ENCODE measurements at places on chromosomes 7 and 10. TPM values are rescaled to one million over a fixed set of nuclear protein-coding genes. Genes with fewer than 3 reads are reported as not detected.

- DNase-seq: no peak
These were observed 101.4 kb downstream of the MAD1L1 start for GRCh38 chr7:2131341-2131740.

DNA sequence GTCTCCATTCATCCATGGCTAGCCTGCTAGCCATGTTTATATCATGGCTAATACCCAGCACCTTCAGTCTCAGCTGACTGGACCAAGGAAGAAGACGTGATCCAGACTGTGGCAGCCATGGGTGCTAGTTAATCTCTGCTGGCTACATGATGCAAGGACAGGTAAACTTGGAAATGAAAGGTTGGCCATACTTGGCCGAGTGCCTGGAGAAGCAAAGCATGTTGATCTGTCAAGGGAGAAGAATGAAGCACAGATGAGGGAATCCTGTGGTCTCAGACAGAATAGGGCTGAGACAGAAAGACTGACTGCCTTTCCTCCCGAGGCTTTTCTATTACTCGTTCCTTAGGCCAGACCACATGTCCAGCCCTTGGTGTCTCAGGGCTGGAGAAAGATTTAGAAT lies 41.1 kb downstream of the CPVL start:
- DNase-seq: no peak

GRCh38 chr10:18021725-18022480 lies 70.2 kb downstream of the SLC39A12 start:
- DNase-seq: no peak

DNA sequence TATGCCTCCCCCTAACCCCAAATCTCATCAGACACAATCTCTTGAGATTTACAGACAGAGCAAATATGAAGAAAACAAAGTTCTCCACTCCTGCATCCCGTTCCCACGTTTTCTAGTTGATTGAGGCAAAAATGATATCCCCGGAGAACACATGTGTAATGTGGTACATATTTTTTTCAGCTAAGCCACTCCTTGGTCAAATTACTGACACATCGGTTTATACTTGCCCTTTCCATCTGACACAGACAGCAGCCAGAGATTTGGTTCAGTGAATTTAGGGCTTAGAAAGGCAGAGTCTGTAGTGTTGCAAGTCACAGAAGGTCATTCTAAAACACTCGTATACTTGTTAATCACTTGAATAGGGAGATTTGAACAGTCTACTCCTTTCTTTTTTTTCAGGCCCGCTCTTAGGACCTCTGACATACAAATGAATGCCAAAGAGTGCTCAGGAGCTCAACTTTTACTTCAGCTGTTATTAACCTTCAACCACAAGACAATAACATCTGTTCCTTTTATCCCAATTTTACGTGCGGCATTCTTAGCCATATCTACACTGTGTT lies 1.8 kb upstream of the DDX50 start:
- no peak for DNase-seq

- no peak for DNase-seq
These were observed 4.4 kb upstream of the SMC3 start for GRCh38 chr10:110563132-110563531.

- DNase-seq: peak; percentile 48
These were observed 121.6 kb downstream of the EGFR start for GRCh38 chr7:55140221-55140940.

- no peak for DNase-seq
These were observed 35.0 kb downstream of the PRR15 start for GRCh38 chr7:29598613-29599012.

DNA sequence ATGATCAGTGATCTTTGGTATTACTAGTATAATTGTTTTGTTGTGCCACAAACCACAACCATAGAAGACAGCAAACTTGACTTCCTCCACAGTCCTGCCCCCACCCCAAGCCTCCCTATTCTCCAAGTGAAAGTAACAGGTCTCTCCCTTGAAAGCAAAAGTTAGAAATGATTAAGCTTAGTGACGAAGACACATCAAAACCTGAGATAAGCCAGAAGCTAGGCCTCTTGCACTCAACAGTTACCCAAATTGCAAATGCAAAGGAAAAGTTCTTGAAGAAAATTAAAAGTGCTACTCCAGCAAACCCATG lies 7.5 kb downstream of the SAR1A start:
- no peak for DNase-seq

- DNase-seq: no peak
These were observed 2.2 kb downstream of the FGFR2 start for GRCh38 chr10:121595806-121596688.

- DNase-seq: no peak
These were observed 120.2 kb downstream of the NT5C2 start for GRCh38 chr10:103072891-103073290.

GRCh38 chr7:24685708-24686107 lies 71.6 kb downstream of the GSDME start:
- no peak for DNase-seq

GRCh38 chr7:137818036-137818435 lies 28.7 kb downstream of the DGKI start:
- no peak for DNase-seq

DNA sequence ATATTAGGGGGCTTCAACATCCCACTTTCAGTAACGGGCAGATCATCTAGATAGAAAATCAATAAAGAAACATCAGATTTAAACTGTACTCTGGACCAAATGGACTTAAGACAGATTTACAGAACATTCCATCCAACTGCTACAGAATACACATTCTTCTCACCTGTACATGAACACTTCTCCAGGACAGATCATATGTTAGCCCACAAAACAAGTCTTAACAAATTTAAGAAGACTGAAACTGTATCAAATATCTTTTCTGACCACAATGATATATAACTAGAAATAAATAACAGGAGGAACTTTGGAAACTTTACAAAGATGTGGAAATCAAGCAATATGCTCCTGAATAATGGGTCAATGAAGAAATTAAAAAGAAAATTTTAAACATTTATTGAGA lies 86.7 kb downstream of the MICU1 start:
- no peak for DNase-seq

GRCh38 chr10:110803830-110804338 lies 67.8 kb upstream of the PDCD4 start:
- DNase-seq: no peak

DNA sequence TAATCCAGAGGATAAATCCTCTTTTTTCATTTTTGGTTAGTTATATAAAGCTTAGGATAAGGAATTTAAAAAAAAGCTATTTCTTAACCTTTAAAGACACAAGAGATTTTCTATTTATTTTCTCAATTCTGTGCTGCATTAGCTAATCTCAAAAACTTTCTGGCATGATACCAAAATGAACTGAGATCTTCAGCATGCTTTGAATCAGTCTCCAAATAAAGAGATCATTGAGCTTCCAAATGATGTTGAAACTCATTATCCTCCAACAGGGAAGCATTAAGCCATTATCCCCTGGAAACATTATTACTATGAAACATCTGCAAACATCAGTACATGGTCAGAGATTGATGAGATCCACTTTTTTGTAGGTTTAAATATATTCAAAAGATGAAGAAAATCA lies 350.3 kb upstream of the TEX47 start:
- DNase-seq: no peak

DNA sequence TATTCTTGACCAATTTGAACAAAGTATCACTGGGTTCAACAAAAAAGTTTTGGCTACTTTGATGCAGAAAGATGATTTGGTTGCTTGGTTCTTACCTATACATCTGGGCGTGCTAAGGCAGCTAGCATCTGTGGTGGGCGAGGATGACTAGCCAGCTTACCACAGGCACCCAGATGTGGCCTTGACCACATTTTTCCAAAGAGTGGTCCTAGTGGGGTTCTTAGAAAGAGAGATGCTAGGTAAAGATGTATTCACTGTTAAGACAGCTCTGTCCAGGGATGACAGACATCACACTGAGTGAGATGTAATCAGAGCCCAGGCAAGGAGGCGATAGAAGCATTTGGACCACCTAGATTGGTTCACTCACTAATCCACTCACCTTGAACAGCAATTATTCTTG lies 785 bp downstream of the DNTT start:
- no peak for DNase-seq

- no peak for DNase-seq
These were observed 29.6 kb downstream of the PCBD1 start for GRCh38 chr10:70858759-70859158.

- DNase-seq: no peak
These were observed 6.1 kb upstream of the SLC25A13 start for GRCh38 chr7:96328016-96328415.

DNA sequence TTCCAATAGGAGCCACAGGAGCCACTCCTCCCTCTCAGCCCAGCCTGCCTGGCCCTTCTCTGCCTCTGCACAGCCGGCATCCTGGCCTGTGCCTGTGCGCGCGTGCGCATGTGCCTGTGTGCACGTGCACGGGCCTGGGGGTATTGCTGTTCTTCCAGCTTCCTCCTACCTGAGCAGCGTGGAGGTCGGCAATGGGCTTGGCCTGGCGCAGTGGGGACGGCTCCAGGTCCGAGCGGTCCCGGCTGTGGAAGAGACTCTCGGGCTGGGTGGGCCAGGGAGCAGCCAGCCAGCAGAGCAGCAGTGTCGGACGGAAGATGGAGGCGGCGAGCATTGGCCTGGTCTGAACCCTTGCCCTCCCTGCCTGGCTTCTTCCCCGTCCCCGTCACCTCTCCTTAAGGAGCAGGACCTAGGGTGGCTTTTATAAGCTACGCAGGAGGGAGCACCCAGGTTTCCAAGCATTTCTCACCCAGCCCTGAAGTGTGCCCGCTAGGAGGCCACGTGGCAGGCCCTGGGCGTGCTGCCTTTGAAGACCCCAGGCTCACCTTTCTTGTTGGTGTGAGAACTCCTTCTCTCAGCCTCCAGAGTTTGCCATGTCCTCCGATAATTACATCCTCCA lies at the start of gene MMP21:
MMP21 (minus strand) TSS at position 331 of the 616 bp plus-strand sequence; CDS start at position 331, 0 bp downstream.
- no peak for DNase-seq

DNA sequence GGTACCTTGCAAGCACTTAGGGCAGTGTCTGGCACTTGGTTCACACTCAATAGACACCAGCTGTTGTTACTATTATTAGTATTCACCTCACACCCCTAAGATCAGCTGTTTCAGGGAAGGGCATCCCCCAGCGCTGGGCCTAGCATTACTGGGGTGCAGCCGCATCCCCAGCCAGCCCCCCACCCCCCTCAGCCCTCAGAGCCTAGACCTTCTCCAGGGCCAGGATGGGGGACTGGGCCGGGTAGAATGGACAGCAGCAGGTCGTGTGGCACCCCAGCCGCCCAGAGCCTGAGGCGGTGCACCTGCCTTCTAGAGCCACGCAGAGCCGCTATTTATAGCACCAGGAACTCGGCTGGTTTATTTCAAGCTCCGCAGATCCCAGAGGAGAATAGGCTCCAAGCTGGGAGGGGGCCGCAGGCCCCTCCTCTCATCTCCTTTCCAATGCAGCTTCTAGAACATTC lies 60.5 kb downstream of the GTF2IRD1 start:
- peak; percentile 29 for DNase-seq

DNA sequence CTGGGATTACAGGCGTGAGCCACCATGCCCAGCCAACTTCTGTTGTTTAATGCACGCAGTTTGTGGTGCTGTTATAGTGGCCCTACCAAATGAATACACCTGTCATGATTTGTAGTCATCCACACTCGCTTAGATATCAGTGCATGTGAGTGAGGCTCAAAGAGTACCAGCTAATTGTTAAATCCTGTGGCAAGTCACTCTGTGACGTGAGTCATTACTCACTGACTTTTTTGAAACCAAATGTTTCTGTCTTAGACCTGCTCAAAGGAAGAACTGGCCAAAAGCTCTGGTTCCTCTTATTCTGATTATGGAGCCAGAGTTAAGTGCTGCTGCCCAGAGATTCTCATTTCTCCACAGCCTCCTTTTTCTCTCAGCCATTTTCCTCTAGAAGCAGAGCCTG lies 109.4 kb downstream of the PRKAG2 start:
- DNase-seq: no peak

GRCh38 chr7:152173372-152174070 lies 148.0 kb downstream of the GALNT11 start:
- no peak for DNase-seq

DNA sequence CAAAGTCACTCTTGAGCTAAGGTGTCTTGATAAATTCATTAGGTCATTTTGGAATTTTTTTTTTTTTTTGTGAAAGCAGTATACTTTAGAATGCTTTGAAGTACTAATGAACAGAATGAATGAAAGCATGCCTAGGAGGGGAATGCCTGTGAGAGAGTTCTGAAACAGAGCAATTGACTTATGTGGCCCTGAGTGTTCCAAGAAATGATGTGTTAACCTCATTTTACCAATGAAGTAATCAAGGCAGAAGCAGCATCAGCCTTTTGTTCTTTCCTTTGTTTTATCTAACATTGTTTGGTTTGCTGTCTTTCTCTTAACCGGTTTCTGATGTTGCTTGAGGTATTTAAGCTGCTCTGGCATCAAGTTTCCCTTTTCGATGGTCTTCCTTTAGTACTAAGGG lies 154.6 kb upstream of the HGF start:
- DNase-seq: no peak

GRCh38 chr7:20223356-20223755 lies 6.2 kb upstream of the MACC1 start:
- no peak for DNase-seq

DNA sequence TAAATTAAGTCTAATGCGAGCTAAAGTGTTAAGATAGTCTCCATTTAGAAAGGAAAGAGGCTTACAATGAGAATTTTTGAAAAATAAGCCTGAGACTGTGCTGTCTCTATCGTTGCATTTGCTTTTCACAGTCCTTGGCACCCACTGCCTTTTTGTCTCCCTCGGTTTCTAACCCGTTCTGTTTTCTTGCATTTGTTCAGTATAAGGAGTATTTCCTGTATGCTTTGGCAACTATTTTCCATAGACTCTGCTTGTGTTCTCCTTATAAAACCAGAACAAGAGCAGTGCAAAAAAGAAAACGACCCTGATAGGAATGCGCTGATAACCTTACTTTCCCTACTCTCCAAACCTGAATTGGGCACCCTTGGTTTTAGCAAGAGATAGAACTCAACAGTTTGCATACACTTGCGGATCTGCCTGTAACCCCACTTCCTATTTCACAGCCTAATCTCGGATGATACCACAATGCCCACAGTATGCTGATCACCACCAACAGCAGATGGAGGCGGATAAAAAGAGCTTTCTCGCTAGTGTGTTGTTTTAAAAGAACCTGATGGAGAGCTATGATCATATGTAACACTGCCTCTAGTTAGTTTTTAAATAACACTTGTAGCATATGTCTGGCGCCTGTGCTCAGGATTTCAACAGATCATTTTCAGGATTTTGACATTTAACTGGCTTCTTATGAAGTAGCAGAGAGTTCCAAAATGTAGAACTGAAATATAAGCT lies 1.6 kb upstream of the ARHGAP12 start:
- no peak for DNase-seq

- DNase-seq: no peak
These were observed 38.1 kb downstream of the ELMO1 start for GRCh38 chr7:37410305-37411229.

Gene AQP1
- total RNA-seq: 253 TPM

Gene KCNH2
- total RNA-seq: 94.1 TPM

Gene CCDC146
- 4.7 TPM for total RNA-seq

Gene CRPPA
- 8.3 TPM for total RNA-seq

Gene CFAP70
- total RNA-seq: 2.0 TPM

Gene IGFBP3
- total RNA-seq: 60.8 TPM

Gene HOXA5
- not detected for total RNA-seq

Gene SKIDA1
- 2.7 TPM for total RNA-seq

Gene TRPV5
- not detected for total RNA-seq
